ENCODE measurements at places on chromosomes 6 and 20. TPM values are rescaled to one million over a fixed set of nuclear protein-coding genes. Genes with fewer than 3 reads are reported as not detected.

- no peak for DNase-seq
Measured at GRCh38 chr6:13300643-13301590, 27.4 kb downstream of the TBC1D7 start.

DNA sequence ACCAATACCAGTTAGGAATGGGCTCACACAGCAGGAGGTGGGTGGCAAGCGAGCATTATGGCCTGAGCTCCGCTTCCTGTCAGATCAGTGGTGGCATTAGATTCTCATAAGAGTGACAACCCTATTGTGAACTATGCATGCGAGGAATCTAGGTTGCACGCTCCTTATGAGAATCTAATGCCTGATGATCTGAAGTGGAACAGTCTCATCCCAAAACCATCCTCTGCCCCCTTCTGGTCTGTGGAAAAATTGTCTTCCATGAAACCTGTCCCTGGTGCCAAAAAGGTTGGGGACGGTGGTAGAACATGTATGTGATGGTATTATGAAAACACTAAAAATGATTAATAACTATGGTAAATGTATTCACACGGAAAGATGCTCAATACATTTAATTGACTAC is 99.7 kb upstream of the HIVEP1 start:
- DNase-seq = no peak

GRCh38 chr6:130482645-130483390 is 117.0 kb downstream of the TMEM200A start:
- no peak for DNase-seq

DNA sequence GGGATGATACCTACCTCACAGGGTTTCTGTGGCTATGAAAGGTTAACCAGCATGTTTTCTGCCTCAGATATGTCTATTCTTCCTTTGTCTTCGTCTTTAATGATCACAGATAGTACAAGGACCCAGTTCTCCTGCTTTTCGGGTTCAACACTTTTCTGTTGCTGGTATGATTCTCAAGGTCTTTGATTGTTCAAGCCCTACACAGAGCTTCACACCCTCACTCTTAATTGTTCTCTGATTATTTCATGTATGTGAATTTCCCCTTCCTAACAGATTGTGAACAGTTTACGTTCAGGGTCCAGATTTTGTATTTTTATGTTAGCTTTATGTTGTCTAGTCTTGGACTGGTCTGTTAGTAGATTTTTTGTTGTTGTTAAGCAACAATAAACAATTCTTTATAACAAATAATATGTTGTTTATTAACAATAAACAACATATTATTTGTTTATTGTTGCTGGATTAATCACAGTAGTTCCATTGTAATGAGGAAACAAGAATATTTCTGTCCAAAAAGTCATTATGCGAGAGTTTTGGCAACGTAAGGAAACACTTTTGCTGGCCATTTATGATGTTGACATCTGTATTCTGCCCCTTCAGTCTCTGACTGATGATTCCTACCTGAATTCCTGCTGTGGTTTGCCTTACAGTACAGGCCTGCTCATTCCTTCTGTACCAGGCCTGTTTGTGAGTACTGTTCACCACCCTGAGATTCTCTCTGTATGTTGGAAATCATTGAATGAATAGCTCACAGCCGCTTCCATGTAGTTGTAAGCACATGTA is 27.2 kb upstream of the TULP4 start:
- no peak for DNase-seq

POLR1H gene
- polyA plus RNA-seq = 89.4 TPM

SLC17A2 gene
- polyA plus RNA-seq = not detected

RAET1L gene
- polyA plus RNA-seq = not detected
